ENCODE measurements at places on chromosomes 16 and 17.
A peak's percentile ranks its signal among the peaks of the same experiment; 100 is the strongest.

DNA sequence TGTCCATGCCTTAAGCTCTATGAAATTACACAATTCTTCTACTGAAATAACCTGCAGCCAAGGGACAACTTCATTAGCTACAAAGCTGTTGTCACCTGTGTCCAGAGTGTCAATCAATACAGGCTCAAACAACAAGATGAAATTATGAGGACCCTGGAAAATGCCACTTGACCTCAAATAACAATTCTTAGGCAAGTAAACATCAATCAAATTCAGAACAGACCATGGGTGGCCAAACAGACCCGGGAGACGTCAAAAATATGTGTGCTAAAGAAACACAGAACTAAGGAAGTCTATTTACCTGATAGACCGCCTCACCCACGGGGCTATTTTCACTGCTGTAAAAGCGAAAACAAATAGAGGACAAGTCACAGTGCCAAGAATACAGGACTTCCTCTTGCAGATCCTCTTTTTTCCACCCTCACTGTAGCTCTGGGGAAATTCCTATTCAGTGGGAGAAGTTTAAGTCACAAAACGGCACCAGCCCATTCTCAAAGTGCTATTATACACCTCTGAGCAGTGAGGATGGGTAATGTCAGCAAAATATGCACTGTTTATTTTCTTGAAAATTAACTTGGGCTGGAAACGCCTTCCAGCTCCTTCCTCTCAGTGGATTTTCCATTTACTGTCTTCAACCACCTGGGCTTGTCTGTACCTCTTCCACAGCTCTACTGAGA, 2.7 kb downstream of the LITAF start:
- no peak for DNase-seq

DNA sequence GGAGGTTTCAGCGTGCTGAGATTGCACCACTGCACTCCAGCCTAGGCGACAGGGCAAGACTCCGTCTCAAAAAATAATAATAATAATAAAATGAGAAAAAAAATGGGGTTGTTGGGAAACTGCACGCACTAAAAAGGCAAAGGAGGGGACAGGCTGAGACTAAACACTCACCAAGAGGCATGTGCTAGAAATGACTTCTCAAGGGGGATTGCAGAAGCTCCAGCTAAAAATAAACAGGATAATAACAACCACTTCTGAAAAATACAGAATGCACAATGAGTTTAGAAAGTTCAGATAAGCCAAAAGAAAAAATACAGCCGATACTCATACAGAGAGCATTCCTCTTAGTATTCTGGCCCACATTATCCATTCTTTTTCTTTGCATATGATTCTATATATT, 15.1 kb upstream of the TIMP2 start:
- DNase-seq: no peak

- no peak for DNase-seq
Measured at GRCh38 chr16:78641433-78641832, 542.0 kb downstream of the WWOX start.

DNA sequence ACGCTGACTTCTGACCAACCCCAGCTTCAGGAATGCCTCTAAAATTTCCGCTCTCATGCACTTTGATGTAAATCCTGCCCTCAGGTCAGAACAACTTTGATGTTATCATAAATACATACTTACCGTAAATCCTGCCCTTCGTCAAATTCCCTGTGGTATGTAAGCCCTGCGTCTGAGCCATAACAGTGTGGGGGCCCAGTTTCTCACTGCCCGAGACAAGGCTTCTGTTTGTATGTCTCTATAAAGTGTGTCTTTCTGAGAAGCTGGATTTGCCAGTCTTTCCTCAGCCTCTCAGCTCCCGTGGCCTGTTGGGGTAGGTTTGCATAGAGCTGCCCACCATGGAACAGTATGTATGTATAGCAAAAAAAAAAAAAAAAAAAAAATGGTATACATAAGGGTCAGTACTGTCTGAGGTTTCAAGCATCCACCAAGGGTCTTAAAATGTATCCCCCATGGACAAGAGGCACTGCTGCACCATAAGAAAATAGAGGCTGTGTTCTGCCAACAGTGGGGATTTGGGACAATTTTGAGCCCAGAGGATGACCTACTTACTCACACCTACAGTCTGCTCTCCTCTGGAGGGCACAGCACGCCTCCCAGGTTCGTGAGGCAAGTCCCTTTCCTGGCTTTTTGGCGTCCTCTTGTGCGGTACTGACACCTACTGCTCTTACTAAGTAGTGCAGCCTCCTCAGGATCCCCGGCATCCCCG, 17.5 kb downstream of the PRMT7 start:
- DNase-seq: peak; percentile 79

- no peak for DNase-seq
Measured at GRCh38 chr17:63189082-63189481, 223.0 kb downstream of the TANC2 start.

DNA sequence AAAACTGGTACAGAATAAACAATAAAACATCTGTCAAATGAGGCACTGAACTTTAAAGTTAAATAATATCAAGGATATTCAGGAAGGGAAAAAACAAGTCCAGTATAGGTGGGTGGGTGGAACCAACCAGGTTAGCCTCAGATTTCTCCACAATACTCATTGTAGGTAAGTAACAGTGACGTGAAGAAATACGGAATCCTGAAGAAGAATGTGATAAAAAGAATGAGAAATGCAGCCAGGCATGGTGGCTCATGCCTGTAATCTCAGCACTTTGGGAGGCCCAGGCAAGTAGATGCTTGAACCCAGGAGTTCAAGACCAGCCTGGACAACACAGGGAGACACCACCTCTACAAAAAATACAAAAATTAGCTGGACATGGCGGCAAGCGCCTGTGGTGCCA, 47.3 kb downstream of the UBE2G1 start:
- DNase-seq: no peak

DNA sequence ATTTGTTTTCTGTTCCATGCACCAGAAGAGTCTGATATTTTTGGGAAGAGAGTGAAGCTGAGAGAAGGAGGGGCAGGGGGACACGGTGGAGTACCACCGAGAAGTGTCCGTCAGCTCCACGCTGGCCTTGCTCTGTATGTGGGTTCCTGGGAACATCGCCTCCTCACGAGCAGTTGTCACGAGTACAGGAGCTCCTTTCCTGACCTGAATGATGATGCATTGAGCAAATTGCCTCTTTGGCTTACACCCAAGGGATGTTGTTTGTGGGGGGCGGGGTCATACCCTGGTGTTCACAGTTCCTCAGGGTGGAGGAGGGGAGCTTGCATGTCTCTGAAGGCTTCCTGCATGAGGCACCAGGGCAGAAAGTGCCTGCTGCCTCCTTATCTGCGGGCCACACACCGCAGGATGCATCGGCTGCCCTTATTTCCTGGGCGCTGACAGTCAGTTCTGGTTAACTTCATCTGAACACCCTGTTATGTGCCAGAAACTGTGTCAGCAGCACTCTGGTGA, 36.2 kb downstream of the RGS9 start:
- no peak for DNase-seq

- DNase-seq: no peak
Measured at GRCh38 chr17:14434506-14434905, 133.6 kb downstream of the HS3ST3B1 start.

GRCh38 chr17:17538417-17539391, 42.5 kb upstream of the RASD1 start:
- no peak for DNase-seq

DNA sequence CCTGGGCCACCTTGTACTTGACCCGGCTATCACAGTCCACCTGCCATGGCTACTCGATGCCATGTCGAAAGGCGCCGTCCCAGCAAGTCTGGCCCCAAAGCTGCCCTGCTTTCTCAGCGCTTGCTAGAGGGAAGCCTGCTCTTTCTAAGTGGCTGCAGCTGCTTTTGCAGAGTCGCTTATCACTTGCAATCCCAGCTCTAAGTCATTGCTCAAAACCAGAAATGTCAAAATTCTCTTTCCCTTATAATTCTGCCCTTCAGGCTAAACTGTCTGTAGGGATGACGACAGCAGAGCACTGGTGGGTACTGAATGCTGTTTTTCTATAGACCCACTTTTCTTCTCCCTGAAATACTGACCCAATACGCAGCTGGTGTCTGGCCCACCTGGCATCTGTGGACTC, 184.2 kb downstream of the ENGASE start:
- no peak for DNase-seq

DNA sequence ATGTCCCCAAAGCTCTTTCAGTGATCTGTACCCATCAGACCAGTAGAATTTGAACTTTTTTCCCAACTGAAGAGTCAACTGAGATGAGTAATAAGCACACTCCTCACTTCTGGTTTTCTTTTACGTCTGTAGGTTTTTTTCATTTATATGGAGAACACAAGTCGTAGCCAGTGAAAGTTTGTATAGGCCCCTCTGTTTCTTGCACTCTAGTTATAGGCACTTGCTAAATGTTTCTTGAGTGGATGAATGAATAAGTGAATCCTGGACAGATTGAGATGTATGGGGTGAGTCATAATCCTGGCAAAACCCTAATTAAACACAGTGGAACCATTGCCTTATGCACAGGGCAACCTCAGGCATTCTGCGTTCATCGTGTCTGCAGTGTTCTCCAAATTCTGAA, 193.7 kb upstream of the TBX2 start:
- no peak for DNase-seq

DNA sequence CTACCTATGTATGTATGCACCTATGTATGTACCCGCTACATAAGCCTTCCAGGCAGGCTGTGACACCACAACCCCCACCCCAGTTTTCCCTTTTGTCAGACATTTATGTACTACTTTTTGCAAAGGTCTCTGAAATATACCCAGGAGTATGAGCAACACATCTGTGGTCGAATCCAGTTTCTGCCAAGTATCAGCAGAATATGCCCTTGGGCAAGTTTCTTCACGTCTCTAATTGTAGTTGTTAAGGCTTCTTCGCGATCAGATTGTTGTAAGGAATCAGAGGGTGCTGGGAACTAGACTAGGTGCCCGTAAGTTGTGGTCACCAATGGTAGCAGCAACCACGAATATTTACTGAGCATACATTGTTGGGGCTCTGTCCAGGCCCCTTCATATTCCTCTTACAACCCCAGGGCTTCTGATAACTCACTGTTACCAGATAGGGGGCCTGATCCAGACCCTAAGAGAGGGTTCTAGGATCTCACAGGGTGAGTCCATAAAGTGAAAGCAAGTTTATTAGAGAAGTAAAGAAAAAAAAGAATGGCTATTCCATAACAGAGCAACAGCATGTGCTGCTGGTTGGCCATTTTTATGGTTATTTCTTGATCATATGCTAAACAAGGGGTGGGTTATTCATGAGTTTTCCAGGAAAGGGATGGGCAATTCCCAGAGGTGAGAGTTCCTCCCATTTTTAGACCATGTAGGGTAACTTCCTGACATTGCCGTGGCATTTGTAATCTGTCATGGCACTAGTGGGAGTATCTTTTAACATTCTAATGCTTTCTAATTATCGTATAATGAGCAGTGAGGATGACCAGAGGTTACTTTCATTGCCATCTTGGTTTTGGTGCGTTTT, 16.6 kb downstream of the NUDT7 start:
- DNase-seq: no peak

DNA sequence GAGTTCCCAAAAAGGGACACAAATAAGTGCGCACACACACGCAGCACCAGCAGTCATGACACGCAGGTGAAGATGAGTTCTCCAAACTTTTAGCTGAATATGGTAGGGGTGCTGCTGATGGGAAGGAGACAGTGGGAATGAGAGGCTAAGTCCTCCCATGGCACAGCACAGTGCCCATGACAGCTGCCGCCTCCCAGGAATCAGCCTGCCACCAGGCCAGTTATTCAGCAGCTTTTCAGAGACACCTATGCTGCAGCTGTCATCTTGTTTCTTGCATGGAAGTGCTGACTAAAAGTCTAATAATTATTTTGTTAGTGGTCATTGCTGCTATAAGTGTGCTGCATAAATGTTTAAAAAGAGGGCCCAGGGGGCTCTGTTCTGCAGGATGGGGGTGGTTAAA, 12.2 kb downstream of the WFIKKN2 start:
- DNase-seq: no peak

DNA sequence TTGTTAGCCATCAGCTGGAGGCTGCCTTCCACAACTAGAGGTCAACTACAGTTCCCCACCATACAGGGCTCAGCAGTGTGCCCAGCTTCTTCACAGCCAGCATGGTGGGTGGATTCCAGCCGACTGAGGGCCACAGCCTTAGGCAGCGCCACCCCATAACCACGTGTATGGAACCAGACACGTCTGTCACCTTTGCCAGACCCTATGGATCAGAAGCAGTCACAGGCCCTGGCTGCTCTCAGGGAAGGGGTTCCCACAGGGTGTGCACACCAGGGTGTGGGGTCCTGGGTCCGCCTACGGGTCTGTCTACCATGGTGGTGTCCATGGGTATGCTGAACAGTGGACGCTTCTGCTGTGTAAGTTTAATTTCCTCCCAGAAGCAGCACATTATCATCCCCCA, 265.0 kb upstream of the FOXF1 start:
- DNase-seq: no peak

DNA sequence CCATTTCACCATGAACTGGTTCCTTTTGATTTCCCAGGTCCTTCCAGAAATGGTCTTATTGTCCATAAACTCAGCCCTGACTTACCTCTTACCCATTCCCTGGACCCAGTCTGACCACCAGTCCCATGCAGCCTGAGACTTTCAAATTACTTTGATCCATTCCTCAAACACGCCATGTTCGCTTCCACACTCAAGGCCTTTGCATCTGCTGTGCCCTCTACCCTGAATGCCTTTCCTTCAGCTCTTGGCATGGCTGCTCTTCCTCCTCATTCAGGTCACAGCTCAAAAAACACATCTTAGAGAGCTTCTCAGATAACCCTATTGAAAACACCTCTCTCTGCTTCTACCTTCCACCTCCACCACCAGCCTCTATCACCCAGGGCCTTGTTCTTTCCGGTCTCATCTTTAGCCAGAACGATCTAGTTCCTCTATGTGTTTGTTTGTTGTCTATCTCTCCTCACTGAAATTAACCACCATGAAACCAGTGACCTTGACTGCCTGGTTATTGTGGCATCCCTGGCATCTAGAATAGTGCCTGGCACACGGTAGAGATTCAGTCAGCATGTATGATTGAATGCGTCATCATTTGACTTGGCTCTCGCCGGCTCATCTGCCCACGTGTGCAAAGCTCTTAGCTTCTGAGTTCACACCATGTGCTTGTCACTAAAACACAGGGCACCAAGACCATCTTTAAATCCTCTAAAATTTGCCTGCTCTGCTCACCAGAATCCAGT, 12.8 kb downstream of the CRYM start:
- DNase-seq: no peak

DNA sequence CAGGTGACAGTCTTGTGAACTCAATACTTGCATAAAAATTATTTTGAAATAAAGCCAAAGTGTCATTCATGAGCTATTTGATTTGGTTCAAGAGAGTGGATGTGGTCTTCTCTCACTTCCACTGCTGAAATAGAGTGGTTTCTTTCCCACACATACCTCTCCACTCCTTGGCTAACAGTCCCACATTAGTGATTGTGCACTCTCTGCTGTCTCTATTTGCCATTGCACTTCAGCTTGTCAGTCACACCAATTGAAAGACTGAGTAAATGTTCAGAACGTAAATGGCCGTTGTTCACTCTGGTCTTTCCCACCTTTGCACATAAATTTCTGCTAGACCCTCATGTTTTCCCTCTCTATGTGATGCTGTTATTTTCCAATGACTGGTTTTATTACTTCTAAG, 197.5 kb downstream of the FTO start:
- no peak for DNase-seq

Data from H54 (cell line).